ENCODE measurements at places on chromosomes 5 and 9.

DNA sequence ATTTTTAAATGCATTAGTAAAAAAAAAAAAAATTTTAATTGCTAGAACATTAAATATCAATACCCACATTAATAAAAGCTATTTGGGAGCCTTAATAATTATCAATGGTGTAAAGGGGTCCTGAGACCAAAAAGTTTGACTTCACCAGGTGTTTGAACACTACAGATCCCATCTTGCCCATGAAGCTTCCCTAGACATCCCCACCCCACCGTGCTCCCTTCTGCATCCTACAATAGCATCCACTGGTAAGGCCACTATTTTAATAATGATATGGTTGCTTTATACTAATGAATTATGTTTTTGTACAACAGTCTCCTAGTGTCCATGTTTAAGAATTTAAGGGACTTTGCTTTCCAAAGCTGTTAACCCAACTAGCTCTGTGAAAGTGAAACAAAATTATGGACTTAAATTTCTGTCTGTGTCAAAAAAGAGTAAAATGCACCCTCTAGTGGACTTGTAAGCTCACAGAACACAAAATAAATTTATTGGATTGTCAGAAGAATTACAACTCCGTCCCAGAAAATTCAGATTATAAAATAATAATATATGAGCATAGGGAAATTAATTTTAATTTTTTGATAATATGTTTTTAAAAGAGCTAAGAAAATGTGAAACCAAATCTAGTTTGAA is 76.0 kb downstream of the ARL15 start:
- peak; percentile 13 for DNase-seq

GRCh38 chr5:149990518-149991376 is 9.7 kb downstream of the TIGD6 start:
- peak; percentile 56 for DNase-seq

DNA sequence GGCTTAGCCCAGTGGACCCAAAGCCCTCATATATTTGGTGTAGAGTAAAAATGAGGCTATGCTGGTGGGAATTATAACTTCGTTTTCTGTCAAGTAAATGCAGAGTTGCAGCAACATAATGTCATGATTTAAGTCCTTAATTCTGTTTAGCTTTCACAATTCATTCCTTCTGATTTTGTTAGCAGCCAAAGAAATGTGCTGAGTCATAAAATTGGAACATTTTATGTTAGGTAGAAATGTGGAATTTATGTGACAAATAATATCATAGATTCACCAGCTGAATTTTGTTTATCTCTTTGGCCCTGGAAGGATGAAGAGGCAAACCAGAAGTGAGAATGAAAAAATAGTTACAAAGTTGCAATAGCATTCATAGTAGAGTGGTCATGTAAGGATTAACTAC is 247.0 kb downstream of the TRPM3 start:
- no peak for DNase-seq

GRCh38 chr9:125110464-125110863 is 32.9 kb downstream of the SCAI start:
- no peak for DNase-seq

GRCh38 chr5:123116058-123116457 is 27.0 kb downstream of the PRDM6 start:
- no peak for DNase-seq

DNA sequence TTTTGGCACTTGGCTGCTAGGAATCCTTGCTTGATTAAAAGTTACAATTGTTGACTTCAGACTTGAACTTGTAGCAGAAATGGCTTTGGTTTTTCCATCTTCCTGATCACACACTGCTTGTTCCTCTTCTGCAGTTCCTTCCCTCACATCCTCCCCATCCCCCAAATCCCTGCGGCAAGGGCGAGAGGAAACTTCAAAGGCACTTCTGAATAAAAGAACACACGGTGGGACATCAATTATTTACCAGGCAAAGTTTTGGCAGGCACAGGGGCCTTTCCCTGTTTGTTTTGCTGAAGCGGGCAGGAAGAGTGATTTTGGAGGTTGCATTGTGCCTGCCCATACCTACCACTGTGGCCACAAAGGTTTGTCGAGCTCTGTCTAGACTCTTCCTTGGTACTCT is 260.9 kb downstream of the KIF4B start:
- no peak for DNase-seq

DNA sequence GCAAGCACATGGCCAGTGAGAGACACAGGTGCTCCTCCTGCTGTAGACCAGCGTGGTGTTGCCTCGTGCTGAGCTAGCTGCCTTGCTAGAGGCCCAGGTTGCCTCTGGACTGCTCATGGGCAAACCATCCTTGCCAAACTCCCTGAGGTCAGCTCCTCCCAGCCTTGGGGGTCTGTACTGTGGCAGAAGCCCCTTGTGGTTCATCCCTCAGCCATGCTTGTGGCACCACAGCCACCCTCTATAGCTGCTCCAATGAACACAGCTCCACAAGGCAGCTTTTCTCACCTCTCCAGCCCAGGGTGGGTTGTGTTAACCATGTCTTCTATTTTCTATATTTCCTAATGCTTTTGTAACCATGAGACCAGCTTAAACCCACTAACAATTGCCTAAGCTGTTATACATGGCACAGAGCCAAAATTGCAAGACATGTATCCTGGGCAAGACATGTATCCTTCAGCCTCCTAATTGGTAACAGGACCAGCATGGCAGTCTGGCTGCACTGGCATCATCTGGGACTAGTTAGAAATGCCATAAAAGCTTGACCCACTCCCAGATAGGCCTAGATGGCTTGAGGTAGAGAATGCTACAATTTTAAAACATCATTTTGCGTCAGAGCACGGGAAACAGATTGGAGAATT is 183.1 kb upstream of the S1PR3 start:
- DNase-seq = no peak
